ENCODE measurements at places on chromosomes 13 and 19.

DNA sequence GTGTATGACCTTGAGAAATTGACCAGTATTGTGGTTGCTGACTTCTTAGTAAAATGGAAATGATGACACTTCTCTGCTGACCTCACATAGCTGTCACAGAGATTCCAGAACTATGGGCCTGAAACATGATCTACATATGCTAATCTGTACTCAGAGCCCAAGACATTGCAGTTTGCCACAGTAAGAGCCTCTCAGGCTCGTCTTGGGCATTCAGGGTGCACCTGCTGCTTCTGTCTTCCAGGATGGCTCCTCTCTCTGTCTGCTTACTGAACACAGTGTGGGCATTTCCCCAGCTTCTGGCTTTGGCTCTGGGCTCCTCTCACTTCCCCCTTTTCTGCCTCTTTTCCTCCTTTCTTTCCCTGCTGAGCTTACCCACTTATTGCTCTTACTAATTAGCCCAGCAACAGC lies 22.3 kb upstream of the SLC46A3 start:
- DNase-seq, result no peak

DNA sequence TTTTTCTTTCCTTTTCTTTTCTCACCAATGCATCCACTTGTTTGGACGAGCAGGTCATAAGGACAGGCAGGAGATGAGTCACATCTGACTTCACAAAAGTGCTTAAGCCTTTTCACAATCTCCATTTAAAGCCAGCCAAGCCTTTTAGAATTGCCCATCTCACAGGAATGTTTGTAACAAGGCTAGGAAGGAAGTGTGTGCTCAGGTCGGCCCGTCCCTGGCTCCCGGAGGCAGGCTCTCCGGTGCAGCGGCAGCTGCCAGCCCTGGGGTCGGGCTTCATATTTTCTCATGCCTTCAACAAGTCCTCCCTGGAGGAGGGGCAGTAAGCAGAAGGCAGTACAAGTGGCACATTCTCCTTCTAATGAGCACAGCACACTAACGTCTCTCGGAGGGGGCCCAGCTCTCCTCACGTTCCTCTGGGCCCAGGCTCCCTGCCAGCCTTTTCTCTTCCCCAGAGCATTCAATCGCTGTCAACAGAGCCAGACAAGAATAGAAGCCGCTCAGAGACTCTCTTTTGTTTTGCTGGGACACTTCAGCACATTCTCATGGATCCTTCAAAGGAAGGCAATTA lies 180.5 kb downstream of the COL4A1 start:
- no peak for DNase-seq

GRCh38 chr13:40984668-40985366 lies 34.3 kb downstream of the ELF1 start:
- no peak for DNase-seq

DNA sequence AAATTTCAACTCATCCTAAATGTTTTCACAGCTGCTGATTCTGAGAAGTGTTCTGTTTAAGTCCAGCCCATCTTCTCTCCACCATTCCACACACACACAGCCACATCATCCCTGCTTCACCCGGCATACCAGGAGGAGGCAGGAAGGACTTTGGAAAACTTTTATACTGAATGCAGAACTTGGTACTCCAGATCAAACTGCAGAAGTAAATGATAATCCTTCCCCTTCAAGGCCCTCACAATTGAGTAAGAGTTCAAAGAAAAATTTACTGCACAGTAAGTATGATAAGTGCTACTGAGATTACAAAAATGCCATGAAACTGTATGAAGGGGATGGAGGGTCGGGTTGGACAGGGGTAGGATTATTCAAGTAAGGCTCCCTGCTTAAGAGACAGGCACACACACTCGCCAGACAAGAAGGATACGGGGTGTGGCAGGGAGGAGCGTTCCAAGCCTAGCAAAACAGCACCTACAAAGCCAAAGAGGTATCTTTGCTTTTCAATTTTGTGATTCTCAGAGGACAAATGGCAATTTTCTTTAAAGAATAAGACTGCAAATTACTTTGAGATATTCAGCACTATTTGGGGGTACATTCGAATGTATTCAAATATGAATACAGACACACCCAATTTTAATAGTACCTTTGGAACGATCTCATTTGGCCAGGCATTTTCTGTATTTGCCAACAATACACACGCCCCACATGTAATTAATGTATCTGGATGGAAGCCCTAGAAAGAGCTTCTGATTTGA lies 2.5 kb downstream of the USP12 start:
- no peak for DNase-seq

DNA sequence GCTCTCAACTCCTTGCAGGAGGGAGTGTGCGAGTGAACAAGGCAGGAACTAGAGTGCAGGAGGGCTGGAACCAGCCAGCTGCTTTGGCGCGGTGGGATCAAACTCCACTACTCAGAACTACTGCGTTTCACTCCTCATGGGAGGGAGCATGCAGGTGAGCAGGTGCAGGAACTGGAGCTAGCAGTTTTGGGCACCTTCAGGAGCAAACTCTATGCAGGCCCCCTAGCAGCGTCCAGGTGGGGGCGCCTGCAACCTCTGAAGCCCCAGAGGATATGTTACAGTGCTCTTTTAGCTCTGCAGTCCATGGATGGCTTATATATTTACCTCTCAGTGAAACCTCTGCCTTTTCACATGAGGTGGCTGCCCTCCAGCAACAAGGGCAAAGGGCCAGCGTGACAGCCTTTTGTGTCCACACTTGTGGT lies 1303.4 kb downstream of the PCDH9 start:
- DNase-seq, result peak; percentile 21

DNA sequence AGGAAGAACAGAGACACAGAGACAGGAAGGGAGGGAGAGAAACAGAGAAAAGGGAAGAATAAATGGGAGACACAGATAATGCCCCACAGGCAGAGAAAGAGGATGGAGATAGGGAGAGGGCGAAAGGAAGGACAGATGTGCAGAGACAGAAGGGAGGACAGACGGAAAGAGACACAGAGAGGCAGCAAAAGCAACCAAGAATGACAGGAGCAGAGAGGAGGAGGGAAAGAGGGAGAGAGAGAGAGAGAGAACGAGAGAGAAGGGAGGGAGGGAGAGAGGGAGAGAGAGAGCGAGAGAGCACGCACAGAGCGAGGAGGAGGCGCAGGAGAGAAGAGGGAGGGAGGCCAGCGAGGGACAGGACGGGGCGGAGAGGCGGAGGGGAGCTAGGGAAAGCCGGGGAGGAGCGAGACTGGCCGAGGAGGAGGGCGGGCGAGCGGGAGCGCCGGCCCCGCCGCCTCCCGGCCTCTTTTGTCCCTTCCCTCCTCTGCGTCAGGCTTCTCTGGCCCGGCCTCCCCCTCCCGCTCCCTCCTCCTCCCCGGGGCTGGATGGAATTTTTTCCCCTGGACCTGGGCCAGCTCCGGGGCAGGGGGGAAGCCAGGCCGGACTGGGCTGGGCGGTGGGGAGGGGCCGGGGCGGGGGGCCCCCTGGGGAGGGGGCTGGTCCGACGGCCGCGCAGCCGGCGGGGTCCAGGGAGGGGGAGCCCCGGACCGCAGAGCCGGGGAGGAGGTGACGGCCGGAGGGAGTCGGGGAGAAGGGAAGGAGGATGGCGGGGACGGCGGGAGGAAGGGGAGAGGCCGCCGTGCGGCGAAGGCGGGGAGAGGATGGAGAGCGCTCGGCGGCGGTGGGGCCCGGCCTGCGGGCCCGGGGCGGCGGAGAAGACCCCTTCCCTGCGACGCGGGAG lies 4.2 kb upstream of the SPACA6 start:
- DNase-seq, result peak; percentile 77

GRCh38 chr19:34128558-34129250 lies 43.6 kb upstream of the LSM14A start:
- DNase-seq, result no peak

DNA sequence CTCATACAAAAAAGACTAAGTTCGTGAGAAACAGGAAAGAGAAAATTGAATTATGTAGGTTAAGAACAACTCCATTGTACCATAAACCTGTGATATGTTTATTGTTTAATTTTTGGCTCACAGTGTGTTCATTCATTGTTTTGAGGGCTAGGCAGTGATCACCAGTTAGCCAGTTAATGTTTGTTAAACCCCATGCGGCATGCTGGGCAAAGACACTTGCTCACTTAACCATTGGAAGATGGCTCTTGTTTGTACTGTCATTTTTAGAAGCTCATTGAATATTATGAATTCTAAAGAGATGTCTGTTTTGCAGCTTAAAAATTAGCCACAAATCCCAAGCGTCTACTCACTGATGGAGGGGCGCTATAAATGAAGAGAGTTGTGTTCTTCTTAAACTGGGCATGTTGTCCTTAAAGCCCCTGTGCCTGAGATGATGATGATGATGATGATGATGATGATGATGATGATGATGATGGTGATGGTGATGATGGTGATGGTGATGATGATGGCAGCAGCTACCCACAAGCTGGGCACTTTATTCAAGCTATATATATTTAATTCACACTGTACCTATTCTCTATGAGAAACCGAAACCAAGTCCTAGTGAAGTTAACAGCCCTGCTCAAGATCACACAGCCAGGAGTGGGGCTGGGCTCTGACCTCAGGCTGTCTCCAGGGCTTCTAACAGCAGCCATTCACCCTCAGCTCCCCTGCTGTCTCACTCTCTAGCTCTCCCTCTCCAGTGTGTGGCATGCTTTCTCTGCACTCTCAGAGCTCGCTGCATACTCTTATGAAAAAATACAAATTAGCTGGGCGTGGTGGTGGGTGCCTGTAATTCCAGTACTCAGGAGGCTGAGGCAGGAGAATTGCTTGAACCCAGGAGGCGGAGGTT lies 169.1 kb downstream of the SHISA2 start:
- no peak for DNase-seq

DNA sequence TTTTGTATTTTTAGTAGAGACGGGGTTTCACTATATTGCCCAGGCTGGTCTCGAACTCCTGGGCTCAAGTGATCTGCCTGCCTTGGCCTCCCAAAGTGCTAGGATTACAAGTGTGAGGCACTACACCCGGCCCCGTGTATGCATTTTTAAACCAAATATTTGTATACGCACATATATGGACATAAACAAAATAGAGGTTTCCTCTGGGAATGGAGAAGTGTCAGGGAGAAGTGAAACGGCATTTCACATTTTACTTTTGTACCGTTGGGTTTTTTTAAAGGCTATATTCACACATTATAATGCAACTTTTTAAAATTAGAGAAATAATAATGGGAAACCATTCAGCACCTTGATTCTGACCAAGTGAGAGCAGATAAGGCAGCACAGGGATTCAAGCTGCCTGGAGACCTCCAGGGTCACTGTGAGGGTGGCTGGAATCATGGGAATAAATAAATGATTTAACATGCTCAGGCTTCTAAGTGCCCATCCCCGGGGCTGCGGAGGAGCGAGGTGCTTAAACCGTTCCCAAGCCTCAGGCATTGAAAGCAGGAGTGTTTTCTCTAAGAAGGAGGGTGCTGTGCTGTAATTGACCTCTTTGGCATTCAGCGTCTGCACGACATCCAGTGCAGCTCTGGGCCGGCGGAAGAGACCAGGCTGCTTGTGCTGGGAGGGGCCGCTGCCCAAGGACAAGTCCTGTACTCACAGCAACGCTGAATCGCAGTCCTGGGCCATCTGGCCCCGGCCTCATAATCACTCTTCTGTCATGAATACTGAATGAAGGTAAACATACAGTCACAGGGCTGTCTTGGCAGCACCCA lies 24.7 kb downstream of the GPR42 start:
- no peak for DNase-seq

GRCh38 chr13:77215543-77215942 lies 111.4 kb downstream of the MYCBP2 start:
- no peak for DNase-seq

DNA sequence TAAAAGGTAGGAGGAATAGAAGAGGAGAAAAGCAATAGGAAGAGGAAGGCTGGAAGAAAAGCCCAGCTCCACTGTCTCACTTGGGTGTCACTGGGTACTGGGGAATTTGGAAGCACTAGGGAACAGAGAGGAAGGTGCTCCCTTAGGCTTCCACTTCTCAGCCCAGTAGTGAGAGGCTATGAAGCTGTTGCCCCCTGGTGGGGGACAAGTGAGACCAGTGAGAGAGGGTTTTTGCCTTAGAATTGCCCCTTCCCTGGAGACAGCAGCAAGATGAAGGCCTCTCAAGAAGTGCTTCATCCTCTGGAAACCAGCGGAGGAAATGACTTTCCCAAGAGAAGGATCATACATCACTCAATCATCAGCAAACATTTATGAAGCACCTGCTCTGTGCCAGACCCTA lies 4.7 kb upstream of the ZNF606 start:
- DNase-seq, result no peak

DNA sequence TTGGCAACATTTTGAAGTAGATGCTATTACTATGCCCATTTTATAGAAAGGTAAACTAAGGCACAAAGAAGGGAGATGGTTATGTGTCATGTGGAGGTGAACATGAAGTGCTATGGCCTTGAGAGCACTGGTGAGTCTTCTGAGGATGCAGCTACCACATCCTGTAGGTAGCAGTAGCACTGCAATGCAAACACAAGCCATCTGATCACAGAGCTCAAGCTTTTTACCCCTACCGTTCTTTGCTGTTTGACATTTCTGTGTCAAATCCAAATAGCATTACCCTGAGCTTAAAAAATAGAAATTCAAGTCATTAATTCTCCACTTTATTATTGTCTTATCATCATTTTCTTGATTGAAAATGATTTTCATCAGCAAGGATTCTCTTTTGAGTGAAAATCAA lies 382.9 kb downstream of the KCTD12 start:
- DNase-seq, result no peak

GRCh38 chr13:104993708-104994107 lies 1541.8 kb downstream of the EFNB2 start:
- DNase-seq, result no peak

Measured in nephron progenitor cell (in vitro differentiated cells).